Peyer's patch (tissue), 4 donors: ENCODE measurements at places on chromosomes 11 and 22. TPM values are rescaled to one million over a fixed set of nuclear protein-coding genes. Genes with fewer than 3 reads are reported as not detected.

DNA sequence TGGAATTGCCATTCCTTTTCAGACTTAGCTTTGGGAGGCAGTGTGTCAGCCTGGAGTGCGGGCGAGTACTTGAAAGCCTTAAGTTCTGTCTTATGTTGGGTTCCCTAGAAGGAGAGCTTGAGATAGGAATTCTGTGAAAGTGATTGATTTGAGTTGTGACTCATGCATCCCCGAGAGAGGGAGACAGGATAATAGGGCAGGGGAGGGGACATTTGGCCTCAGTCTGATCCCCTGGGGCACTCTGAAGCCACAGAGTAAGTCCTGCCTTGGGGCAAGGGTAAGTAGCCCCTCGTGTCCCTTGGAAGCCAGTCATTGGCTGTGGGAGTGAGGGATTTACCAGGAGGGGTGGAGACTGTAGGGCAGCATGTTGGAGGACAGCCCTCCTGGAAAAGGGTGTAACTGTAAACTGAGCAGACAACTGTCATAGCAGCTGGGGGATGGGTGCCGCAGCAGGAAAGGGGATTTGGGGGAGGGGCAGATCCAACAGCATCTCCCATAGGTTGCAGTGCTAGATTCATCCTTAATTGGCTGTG lies 44.0 kb downstream of the KIAA1671 start:
- DNase-seq, result peak; percentile 48

DNA sequence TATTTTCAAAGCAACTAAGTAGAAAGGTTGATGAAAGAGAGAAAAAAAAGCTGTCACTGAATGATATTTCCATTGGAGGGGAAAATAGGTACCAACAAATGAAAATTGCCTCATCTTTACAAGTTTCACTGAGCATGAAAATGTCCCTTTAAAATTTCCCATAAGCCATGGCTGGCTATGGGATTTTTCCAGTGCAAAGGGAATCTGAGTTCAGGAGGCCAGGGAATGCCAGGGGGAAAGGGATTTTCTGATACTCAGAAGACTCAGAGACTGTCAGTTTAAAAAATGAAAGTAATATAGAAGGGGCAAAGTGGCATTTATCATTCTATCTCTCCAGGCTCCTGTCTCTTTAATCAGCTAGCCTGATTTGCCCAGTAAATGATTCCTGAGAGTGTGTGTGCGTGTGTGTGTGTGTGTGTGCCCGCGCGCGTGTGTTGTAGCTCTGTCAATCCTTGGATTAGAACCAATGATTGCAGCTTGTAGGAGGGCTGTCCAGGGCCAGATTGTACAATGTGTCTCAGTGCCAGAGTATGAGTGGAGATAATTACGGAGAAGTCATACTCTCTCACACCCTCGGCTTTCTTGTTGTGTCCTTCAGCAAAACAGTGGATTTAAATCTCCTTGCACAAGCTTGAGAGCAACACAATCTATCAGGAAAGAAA lies at the start of gene NTM:
Gene NTM, plus strand, starts transcription at position 526 of the 662 bp plus-strand sequence.
- peak; percentile 59 for DNase-seq

DNA sequence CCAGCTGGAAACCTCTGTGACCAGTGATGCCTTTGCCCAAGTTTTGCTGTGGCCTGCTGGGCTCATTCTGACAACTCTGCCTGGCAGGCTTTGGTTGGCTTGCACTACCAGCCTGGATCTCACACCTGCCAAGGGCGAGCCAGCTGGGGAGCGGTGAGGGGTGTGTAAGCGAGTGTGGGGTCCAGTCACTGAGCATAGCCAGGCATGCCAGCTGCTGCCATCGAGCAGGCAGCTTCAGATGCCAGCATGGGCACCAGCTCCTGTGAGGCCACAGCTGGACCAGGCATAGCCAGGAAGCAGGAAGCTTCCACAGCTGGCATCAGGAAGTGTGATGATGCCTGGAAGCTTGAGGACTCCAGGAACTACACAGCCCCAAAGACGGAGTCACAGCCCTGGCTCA lies 1674.6 kb downstream of the LRRC4C start:
- no peak for DNase-seq

CCDC81 gene
- total RNA-seq, result 22.3 TPM

RAB36 gene
- not detected for total RNA-seq
